Nephron progenitor cell (in vitro differentiated cells): ENCODE measurements at places on chromosomes 3 and 15.

DNA sequence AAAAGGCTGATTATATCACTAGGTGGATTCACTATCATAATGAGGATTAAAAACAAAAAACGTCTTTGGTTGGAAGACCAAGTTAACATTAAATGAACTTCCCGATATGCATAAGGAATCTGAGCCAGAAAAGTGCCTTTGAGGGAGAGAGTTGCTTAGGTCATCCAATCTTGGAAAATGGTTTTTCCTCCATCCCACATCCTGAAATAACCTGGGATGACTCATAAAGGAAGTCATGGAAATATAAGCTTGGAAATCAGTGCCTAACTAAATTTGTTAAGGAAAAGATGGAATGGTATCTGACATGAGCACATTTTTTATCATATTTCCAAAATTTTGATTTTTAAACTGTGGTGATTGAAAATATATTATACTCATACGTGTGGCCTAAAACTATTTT lies 66.0 kb downstream of the KBTBD8 start:
- DNase-seq, result no peak

- DNase-seq, result no peak
Measured at GRCh38 chr15:25178835-25179672, 224.3 kb downstream of the SNRPN start.

- no peak for DNase-seq
Measured at GRCh38 chr15:68994981-68995761, 19.3 kb upstream of the NOX5 start.

- no peak for DNase-seq
Measured at GRCh38 chr3:138861798-138862197, 27.1 kb upstream of the PIK3CB start.

GRCh38 chr15:77024273-77025082 lies 29.6 kb downstream of the PSTPIP1 start:
- DNase-seq, result peak; percentile 88

DNA sequence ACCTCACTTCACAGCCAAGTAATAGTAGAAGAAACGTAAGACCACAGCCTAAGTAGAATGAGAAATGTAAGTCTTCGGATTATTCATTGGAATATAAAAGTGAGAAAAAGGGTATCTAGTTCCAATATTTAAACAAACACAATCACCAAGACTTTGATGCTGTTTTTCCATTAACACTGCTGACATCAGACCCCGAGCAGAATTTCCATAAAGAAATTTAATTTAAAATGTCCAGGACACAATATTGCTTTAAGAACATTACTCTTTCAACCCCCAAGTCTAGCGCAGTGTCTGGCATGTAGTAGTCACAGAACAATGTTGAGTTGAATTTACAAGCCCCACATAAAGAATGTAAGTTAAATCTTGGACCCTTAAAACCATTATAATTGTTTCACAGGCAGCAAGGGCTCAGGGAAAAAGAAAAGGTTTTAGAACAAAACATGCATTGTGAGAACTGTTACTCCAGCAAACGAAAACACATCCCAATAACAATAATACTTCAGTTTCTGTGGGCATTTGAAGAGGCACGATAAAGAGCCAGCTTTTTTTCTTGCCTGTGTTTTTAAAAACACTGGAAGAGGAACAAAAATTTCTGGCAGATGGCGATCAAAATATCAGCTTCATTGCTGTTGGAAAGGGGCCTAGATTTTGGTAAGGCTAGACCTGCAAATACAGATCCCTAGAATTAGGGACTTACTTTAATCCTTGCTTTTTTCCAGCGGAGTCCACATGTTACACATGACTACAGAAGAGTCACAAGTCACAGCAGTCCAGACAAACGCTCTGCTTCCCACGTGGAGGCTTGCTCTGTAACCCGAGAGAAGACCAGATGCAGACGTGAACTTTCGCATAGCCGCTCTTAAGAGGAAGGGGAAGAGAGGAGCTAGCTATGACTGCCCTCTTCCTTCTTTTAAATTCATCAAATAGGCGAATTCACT lies 77.9 kb upstream of the IGSF10 start:
- DNase-seq, result peak; percentile 25

- no peak for DNase-seq
Measured at GRCh38 chr3:34020726-34021680, 222.6 kb downstream of the PDCD6IP start.

DNA sequence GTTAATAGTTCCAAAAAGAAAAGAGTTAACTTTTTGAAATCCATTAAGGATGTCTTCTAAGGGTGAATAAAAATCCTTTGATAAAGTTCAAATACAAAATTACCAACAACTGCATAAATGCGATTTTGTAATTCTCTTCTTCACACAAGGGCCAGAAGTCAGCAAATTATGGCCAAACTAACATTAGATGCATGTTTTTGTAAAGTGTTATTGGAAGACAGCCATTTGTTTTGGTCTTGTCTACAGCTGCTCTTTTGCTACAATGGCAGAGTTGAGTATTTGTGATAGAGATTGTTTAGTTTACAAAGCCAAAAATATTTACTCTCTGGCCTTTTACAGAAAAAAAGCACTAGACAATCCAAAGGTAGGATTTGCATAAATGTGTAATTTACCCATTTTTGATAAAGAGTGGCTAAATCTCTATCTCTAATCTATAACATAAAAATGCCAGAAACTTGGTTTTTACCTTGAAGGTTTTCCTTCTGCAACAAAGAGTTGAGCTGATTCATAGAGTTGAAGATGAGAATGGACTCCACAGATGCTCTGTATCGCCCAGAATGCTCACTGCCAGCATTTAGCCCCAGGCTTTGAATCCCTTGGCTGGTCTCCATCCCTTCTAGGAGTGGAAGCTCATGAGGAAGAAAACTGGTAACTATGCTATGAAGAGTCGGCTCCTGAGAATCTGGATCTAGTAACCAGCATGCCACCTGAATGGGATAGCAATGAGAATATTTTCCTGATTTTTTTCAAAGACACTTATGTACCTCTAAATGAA lies 64.5 kb downstream of the POLQ start:
- DNase-seq, result no peak

GRCh38 chr3:70064194-70064779 lies 64.8 kb downstream of the SAMMSON start:
- peak; percentile 33 for DNase-seq

- DNase-seq, result no peak
Measured at GRCh38 chr15:33086500-33087121, 107.9 kb downstream of the FMN1 start.

DNA sequence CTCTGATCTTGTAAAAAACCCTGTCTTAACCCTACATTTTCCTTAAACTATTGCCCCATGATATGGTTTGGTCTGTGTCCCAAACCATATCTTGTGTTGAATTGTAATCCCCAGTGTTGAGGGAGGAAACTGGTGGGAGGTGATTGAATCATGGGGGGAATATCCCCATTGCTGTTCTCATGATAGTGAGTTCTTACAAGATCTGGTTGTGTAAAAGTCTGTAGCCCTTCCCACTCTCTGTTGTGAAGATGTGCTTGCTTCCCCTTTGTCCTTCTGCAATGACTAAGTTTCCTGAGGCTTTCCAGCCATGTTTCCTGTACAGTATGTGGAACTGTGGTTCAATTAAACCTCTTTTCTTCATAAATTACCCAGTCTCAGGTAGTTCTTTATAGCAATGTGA lies 881.4 kb downstream of the DIPK2A start:
- DNase-seq, result no peak

DNA sequence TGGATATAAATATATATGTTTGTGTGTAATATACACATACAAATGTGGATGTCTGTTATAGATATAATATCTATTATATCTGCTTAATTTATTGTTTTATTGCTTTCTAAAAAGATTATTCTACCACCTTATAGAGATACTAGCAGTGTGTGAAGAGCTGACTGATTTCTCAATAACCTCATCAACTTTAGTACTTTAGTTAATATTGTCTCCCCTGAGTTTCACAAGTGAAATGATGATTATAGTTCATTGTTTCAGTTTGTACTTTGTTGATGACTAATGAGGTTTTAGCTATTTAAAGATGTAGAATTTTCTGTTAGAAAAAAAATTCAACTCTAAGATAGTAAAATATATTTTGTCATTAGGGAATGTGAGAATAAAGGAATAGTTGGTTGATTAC lies 11.4 kb downstream of the RSRC1 start:
- DNase-seq, result no peak

DNA sequence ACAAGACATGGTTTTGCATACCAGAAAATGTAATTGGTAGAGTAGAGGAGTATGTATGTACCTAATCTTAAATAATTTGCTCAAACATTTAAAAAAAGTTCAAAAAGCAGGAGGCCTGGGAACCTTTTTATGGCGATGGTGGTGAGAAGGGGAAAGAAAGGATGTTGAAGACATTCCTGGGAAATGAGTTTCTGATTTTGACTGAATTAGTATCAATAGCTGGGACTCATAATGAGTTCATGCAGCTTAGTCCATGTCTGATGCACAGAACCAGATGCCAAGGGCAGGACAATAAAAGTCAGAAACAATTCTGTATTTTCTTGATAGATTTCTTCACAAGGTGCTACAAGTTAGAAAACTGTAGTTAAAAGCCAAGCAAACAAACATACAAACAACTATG lies 395.3 kb downstream of the GAP43 start:
- no peak for DNase-seq

- DNase-seq, result no peak
Measured at GRCh38 chr15:43529587-43530345, 12.4 kb downstream of the MAP1A start.

- DNase-seq, result no peak
Measured at GRCh38 chr15:91050128-91050455, 27.7 kb upstream of the VPS33B start.

DNA sequence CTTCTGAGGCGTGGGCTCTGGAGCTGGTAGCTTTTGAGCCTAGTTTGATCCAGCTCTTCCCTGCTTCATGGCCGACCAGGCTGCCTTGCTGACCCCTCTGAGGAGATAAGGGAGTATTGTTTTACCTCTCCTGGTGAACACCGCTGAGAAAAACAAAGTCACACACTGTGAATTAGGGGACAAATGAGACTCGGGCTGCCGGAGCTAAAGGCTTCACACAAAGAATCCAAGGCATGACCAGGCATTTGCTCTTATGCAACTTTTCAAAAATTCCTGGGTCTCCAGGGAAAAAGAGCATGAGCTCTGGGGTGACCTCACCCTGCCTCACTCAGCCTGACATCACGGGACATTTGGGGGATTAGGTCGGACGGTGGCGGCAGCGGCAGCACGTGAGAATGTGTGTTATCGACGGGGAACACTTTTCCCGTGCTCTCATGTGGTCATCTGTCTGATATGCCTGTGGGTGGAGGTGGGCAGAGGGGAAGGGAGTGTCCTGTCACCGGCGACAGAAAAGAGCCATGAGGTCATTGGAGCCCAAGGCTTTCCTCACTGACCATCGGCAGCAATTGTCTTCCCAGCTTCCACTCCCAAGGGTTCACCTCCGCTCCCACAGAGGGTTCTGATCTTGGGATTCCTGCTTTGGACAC lies 61.0 kb downstream of the TMEM44 start:
- peak; percentile 20 for DNase-seq

GRCh38 chr15:91880373-91880772 lies 26.9 kb downstream of the SLCO3A1 start:
- no peak for DNase-seq

DNA sequence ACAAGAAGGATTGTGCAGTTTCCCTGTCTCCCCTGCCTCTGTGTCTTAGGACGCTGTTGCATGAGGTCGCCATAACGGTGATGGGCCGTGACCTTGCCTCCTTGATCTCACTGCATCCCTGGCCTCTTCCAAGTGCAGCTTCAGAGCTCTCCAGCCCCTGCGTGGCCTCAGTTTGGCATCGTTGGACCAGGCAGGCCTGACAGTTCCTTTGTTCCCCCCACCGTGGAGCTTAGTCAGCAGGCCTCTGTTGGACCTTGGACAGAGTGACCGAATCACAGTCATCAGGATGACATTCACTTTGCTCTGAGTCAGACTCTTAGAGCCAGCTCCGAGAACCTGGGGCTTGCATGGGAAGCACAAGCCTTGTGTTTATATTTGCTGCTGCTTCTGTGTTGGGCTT lies 139.4 kb downstream of the OPA1 start:
- no peak for DNase-seq

- peak; percentile 55 for DNase-seq
Measured at GRCh38 chr15:74307827-74308811, 59.3 kb downstream of the CYP11A1 start.

GRCh38 chr3:158761350-158761749 lies 29.1 kb upstream of the RARRES1 start:
- no peak for DNase-seq

GRCh38 chr15:88874684-88875083 lies 20.7 kb downstream of the HAPLN3 start:
- DNase-seq, result no peak

DNA sequence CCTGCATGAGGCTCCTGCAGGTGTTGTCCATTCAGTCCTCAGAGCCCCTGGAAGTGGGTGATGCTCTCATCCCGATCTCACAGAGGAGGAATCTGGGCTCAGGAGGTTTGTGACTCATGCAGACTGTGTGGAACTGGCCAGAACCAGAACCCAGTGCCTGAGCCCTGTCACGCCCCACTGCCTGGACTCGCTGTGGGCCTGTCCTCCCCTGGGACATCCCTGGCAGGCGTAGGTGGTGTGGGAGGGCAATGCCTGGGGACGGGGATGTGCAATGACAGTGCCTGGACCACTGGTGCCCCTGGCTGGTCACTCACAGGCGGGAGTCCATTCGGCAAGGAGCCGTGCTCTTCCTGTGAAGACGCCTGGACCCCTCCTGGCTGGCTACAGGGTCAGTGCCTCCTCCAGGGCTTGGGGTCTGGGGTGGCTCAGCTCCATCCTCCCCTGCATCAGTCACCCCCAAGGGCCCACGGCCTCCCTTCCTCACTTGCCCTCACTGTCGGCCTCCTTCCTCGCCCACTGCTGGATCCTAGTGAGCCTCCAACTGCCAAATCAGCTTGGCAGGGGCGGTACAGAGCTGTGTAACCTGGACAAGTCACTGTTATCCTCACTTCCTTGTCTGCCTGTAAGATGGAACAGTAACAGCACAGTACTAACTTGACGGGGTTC lies 14.9 kb downstream of the PSTPIP1 start:
- no peak for DNase-seq

GRCh38 chr15:69478259-69478781 lies 25.7 kb downstream of the RPLP1 start:
- DNase-seq, result peak; percentile 86

GRCh38 chr3:39631136-39631535 lies 163.7 kb downstream of the MOBP start:
- DNase-seq, result no peak

DNA sequence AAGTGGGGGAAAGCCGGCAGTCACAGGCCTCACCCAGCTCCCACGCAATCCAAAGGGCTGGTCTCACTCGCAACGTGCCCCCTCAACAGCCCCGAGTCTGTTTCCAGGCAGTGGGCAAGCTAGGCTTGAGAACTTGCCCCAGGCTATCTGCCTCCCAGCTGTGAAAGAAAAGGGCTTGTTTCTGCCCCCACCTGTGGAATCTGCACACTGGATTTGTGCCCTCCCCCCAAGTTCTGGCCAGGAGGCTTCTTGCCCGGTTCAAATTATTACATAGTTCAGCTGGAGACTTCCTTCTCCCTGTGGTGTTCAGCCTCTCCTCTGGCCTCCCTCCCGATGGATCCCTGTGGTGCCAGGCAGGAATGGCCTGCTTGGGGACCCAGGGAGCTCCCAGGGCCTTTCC lies 283.9 kb upstream of the LYSMD4 start:
- no peak for DNase-seq

- no peak for DNase-seq
Measured at GRCh38 chr15:66763186-66764071, 61.4 kb downstream of the SMAD6 start.
